ENCODE measurements at places on chromosomes 6 and 20. TPM values are rescaled to one million over a fixed set of nuclear protein-coding genes. Genes with fewer than 3 reads are reported as not detected.

ZBTB46 gene
- total RNA-seq = 12.2 TPM

NEDD9 gene
- total RNA-seq = 72.1 TPM

C6orf52 gene
- total RNA-seq = not detected

GNMT gene
- total RNA-seq = 14.7 TPM

TBC1D32 gene
- 10.7 TPM for total RNA-seq

LIME1 gene
- total RNA-seq = 44.4 TPM

ABCC10 gene
- 38.1 TPM for total RNA-seq
